Stimulated activated CD4-positive, alpha-beta T cell treated with anti-CD3 and anti-CD28 coated beads, TNF-alpha, amount 100 ng/mL, for 1 hour (primary cell): ENCODE measurements at places on chromosomes 3 and 15.

- no peak for DNase-seq
Measured at GRCh38 chr15:40064231-40064894, 25.4 kb upstream of the SRP14 start.

DNA sequence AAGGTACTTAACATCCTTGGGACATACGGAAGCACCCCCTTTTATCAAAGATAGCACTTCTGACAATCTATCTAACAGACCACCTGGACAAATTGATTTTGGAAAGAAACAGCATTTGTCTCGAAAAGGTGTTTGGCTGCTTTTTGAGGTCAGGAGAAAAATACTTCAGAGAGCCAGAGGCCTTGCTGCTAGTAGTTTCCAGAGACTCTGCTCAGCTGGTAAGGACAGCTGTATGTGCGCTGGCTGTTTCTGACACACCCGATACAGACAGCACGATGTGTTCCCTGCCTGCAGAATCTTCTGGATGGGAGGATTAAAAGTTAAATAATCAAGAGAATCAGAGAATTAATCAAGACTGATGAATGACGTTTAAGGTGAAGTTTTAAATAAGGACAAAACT, 15.6 kb upstream of the GYG1 start:
- no peak for DNase-seq

- no peak for DNase-seq
Measured at GRCh38 chr15:73687351-73687750, 3.2 kb downstream of the CD276 start.

GRCh38 chr15:65094294-65094995, 17.9 kb downstream of the KBTBD13 start:
- no peak for DNase-seq

DNA sequence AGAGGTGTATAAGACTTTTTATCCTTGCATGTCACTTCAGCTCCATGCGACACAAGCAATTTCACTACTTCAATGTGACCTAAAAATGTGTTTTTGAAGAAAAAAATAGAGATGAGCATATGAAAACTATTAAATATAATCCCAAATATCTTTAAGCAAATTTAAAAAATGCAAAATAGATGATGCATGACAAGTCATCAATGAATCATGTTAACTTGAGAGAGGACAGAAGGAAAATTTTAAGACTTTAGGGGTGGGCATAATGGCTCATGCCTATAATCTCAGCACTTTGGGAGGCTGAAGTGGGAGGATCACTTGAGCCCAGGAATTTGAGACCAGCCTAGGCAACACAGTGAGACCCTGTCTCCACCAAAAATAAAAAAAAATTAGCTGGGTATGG, 73.3 kb downstream of the ANKRD28 start:
- DNase-seq = no peak

GRCh38 chr3:114857299-114857701, 289.8 kb downstream of the ZBTB20 start:
- no peak for DNase-seq

DNA sequence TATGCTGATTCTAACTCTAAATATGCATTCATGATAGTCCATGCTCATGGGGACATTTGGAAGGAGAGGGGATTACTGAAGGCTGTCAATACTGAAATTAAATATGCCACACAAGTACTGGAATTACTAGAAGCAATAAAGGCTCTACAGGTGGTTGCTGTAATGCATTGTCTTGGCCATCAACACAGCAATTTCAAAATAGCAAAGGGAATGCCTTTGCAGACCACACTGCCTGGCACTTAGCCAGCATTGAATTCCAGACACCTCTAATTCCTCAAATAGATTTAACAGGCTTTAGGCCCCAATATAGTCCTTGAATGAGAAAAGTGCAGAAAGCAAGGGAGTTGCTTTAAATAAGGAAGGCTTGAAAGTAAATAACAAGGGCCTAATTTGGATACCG, 115.8 kb upstream of the PLCL2 start:
- DNase-seq = no peak

DNA sequence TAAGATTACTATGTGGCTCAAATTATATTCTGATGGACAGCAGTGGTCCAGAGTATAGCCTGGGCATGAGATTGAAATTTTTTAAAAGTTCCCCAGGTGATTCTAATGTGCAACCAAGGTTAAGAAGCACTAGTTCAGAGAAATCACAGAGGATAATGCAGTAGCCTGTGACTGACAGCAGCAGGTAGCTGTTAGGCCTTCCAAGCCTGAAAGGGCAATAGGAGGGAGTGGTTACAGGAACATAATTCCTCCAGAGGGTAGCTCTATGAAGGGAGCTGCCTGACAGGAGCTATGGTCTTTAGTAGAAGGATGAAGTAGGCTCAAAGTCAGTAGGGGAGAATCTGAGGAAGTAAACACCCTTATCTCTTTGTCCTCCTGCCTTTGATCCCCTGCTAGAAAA, 342.9 kb upstream of the PPP2R3A start:
- no peak for DNase-seq

DNA sequence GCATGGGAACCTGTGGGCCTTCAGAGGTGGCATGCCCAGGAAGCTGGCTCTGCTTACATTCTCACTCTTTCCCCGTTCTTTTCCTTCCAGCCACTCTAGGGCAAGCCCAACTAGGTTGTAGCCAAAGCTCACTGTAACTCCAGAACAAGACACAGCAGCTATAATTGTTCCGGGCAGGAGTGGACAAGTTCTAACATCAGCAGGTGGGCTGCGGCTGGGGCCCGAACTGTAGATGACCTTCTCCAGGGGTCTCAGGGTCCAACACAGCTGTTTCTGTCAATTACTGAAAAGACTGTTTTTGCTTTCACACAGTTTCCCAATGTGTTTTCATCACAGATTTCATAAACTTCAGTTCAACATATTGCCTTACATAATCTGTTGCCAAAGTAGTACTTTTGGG, 11.5 kb downstream of the RASGRP1 start:
- no peak for DNase-seq

GRCh38 chr3:32454111-32454510, 48.5 kb downstream of the CMTM6 start:
- DNase-seq = no peak

GRCh38 chr15:69701198-69701597, 248.6 kb downstream of the RPLP1 start:
- DNase-seq = no peak

- DNase-seq = no peak
Measured at GRCh38 chr3:152196782-152197181, 71.9 kb upstream of the MBNL1 start.

GRCh38 chr3:144241404-144241803, 269.8 kb downstream of the DIPK2A start:
- DNase-seq = no peak
